SK-N-SH (cell line): ENCODE measurements at places on chromosomes 5 and 9. TPM values are rescaled to one million over a fixed set of nuclear protein-coding genes. Genes with fewer than 3 reads are reported as not detected.

DNA sequence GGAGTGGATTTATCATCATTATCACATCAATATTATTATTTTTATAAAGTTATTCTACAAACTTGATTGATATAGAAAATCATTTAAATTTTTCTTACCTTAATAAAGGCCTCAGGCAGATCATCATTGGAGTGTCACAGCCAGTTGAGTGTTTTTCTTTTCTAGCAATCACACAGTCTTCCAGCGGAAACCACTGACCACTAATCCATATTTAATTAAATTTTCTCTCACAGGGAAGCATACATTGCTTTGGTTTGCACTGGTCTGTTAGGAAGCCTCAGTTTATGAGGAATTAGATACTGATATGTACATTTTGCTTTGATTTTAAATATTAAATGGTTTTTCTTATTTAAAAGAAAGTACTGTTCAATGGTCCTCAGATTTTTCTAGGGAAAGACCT, 6.7 kb downstream of the SPZ1 start:
- DNase-seq: peak; percentile 69

- DNase-seq: no peak
Measured at GRCh38 chr5:40928886-40929448, 19.7 kb downstream of the C7 start.

- no peak for DNase-seq
Measured at GRCh38 chr9:136974817-136975535, 2.3 kb upstream of the PTGDS start.

DNA sequence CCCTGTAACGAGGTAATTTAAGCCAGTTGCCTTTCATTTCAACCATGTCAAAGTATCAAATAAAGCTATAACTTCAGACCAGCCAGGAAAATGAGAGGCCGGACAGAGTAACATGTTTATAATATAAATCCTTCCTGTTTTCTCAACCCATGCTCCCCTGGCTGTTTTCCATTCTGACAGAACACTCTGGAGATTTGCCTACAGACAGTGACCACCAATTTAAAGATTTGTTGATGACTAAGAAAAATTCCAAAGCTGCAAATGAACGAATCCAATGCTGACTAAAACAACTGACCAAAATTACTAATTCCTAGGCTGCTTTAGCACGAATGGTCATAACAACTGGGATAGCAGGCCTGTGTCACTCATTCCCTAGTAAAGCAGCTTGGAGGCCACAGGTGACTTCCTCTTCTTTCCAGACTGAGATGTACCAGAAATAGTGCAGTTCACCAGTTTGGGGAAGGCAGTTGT, 141.4 kb downstream of the AOPEP start:
- no peak for DNase-seq

DNA sequence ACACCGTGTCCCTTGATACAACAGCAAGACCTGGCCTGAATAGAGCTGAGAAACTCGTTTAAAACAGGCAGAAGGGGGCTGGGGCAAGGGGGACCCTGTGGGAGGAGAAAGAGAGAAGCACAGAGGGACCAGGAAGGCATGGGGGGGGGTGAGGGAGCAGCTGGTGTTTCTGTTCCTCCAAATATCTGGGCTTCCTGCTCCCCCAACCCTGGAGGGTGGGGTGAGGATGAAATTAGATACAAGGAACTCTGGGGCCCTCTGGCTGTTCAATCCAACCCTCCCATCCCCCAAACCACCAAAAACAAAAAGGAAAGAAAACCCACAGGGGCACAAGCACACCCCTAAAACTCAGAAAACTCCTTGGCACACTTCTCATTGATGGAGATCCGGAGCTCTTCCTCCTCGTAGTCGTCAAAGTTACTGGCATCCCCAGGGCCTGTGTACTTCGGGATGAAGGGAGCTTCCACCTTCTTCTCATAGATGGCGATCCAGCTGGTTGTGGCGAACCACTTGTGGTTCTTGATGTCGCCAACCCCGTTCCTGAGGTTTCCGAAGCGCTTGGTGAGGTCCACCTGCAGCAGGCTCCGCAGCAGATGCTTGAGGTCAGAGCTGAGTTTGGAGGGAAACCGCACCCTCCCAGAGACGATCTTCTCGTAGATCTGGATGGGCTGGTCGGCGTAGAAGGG, 1.1 kb downstream of the PRKACG start:
- no peak for DNase-seq

GRCh38 chr5:55308254-55308836, 556 bp downstream of the MTREX start:
- peak; percentile 33 for DNase-seq

DNA sequence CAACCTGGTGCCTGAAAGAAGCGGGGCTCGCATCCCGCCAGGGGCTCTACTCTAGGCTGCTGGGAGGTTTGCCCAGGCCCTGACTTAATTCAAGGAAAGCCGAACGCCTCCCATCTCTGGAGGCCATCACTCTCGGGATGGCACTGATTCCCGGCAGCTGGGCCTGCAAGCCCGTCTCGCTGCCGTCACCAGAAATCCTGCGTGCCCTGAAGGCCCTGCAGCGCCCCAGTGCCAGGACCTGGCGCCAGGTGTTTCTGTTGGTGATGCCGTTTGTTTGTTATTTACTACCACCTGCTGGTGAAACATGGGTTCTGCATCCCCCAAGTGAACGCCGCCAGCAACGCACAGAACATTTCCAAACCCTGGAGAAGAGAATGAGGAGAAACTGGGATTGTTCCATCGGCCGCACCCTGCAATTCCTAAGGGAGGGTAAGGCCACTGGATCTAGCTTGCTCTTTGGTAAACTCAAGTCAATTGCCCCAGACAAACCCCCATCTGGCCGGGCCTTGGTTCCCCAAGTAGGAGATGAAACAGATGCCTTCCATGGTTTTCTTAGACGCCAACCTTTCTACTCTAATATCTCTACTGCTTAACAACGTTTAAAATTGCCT, 77.9 kb downstream of the AK8 start:
- peak; percentile 85 for DNase-seq

DNA sequence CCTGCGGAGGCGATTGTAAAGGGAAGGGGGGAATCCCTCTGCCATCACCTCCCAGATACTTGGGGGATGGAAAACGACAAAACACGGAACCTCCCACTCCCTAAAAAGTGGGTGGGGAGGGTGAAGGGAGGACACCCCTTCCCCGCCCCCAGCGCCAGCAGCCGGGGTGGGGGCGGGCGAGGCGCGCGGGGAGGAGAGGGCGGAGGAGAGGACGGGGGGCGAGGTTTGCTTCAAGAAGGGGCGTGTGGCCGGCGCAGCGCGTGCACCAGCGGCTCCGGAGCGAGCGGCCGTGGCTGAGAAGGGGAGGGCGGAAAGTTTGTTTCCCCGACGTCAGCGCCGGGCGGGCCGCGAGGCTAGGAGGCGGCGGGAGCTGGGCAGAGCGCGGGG, at the start of gene PRRX2:
Gene PRRX2, plus strand, starts transcription at position 259 of the 387 bp plus-strand sequence. CDS start 221 bp downstream, outside the sequence.
- DNase-seq: peak; percentile 92

GRCh38 chr9:92666236-92666635, 3.7 kb downstream of the IPPK start:
- no peak for DNase-seq

DNA sequence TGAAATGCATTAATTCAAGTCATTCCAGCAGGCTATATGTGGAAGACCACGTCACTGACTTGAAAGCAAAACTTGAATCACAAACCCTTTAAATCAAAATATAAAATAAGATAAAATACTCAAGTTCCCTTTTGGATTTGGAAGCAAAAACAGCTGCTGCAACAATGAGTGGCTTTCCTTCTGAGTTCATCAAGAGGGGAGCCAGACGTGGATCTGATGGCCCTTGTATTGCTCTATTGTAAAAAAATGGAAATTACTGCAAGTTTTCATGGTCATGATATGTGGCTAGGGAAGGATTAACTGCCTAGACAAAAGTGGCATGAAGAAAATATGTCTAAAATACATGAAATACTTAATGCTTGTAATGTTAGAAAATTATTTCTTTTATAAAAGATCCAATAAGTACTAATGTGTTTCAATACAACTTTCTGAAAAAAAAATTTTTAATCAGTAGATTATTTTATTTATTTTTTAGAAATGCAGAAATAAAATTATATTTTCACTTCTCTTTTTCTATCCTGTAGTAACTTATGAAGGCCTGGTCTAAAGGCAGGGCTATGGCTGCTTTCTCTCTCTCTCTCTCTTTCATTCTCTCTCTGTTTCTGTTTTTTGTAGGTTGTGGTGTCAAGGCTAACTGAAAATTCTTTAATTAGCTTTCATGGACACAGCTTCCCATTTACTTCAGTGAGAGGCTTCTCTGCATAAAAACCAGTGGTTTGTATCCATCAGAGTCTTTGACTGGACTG, 24.0 kb downstream of the LIX1 start:
- DNase-seq: no peak

GRCh38 chr9:131100445-131100844, 4.1 kb downstream of the AIF1L start:
- DNase-seq: no peak

GRCh38 chr9:105444130-105444529, 3.7 kb upstream of the FSD1L start:
- no peak for DNase-seq

GRCh38 chr5:54066433-54066832, 243.9 kb downstream of the ARL15 start:
- DNase-seq: no peak

DNA sequence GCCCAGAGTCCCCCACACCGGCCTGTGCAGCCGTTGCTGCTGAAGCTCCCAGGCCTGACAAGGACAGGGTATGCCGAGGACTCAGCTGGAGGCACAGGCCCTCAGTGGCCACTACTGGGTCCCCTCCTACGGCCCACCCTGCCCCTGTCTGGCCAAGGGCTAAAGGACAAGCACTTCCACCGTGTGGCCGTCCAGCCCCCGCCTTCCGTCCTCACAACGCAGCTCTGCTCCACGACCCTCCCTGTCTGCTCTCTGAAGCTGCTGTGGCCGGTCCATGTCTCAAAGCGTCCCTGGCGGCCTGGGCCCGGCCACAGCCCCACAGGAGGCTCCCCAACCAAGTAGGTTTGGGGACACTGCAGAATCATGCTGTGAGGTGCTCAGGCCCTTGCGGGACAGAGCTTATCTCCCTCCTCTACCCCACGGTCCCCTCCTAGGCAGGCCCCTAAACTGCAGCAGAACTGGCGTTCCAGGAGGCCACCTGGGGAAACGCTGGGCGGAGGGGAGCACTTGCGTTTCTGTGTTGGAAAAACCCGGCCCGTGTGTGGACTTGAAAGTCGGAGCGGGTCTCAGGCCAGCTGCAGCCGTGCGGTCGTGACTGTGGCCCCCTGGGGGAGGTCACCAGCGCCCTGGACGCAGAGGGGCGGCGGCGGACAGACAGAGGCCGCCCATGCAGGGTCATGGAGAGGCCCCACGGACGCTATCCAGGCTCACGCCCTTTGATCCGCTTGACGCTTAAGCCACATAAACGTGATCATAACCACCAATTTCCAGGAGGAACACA, 45.6 kb downstream of the NKD2 start:
- peak; percentile 27 for DNase-seq

GRCh38 chr5:168086104-168086610, 205.3 kb upstream of the WWC1 start:
- no peak for DNase-seq

GRCh38 chr9:13444245-13445102, 165.0 kb upstream of the MPDZ start:
- DNase-seq: no peak

DNA sequence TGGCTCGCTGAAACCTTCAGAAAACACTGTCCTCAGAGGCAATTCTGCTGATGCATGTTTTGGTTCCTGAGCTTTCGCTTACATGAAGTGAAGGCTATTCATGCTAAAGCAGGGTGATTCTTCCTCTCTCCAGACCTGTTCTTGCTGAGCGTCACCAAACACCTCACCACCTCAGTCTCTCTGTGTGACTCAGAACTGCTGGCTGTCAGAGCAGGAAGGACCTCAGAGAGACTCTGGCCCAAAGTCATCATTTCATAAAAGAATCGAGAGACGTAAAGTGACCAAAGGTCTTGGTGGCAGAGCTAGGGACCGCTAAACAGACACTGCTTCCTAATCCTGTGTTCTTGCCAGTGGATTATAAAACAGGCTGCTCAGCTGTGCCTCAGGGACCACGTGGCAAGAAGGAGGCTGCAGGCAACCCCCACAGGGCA, 73.8 kb downstream of the LHFPL2 start:
- DNase-seq: no peak

GRCh38 chr9:3018071-3018470, 174.2 kb upstream of the PUM3 start:
- DNase-seq: no peak

DNA sequence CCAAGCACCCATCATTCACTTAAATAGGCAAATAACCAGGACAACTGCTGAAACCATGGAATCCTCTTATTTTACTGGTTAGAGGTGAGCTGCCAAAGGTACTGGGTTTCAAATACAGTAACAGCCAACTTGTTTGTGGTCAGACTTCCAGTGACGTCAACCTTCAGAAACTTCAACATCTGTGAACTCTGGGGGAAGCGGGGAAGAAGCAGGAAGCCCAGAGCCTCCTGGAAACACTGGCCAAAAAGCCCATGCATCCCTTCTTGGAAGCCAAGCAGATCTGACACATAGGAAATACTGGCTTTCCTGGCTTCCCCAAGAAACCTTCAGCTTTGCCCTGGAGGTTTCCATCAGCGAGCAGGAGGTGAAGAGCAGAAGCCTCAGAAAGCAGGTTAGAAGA, 4.9 kb upstream of the FRRS1L start:
- no peak for DNase-seq

DNA sequence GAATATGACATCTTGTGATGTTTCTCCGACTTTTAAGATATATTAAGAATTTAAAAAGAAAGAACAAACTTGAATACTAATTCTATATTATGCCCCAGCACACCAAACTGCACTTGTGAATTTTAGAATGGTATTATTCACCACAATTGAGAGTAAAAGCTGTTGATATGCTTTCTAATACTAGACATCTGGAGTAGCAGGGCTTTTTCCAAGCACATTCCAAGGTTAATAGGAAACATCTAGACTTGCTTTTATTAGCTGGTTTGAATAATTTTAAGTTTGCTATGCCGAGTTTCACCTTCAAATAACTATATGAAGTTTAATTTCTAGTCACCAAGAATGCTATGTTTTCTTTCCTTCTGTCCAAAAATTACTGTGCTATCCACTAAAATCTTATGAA, 13.5 kb downstream of the NREP start:
- DNase-seq: no peak

GRCh38 chr9:93649610-93650261, 73.4 kb downstream of the PHF2 start:
- no peak for DNase-seq

DNA sequence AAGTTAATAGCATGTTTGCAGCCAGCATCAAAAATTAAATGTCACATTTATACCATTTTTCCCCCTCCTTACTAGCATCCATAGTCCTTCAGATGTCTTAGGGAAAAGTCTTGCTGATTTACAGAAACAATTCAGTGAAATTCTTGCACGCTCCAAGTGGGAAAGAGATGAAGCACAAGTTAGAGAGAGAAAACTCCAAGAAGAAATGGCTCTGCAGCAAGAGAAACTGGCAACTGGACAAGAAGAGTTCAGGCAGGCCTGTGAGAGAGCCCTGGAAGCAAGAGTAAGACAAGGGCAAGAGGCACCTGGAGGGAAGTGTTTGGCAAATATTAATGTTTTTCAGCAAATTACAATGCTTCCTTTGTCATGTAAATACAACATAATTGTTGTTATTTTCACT, 60.4 kb downstream of the RAB14 start:
- DNase-seq: no peak

- DNase-seq: no peak
Measured at GRCh38 chr5:58497386-58497785, 6.2 kb downstream of the GAPT start.

RGS7BP gene
- polyA plus RNA-seq: not detected in 2 replicates

GPX3 gene
- 3.2 and 3.8 TPM in 2 replicates for polyA plus RNA-seq

MARCOL gene
- not detected in 2 replicates for polyA plus RNA-seq

PCA3 gene
- 0.21 TPM in 2 replicates for polyA plus RNA-seq

GABRB2 gene
- not detected in 2 replicates for polyA plus RNA-seq

STING1 gene
- 98.4 and 119 TPM in 2 replicates for polyA plus RNA-seq

ADGRV1 gene
- 0.23 and 0.49 TPM in 2 replicates for polyA plus RNA-seq
